ENCODE measurements at places on chromosomes 3 and 15. TPM values are rescaled to one million over a fixed set of nuclear protein-coding genes. Genes with fewer than 3 reads are reported as not detected.

- no peak for DNase-seq
These were observed 69.3 kb upstream of the AGBL1 start for GRCh38 chr15:86010398-86010797.

DNA sequence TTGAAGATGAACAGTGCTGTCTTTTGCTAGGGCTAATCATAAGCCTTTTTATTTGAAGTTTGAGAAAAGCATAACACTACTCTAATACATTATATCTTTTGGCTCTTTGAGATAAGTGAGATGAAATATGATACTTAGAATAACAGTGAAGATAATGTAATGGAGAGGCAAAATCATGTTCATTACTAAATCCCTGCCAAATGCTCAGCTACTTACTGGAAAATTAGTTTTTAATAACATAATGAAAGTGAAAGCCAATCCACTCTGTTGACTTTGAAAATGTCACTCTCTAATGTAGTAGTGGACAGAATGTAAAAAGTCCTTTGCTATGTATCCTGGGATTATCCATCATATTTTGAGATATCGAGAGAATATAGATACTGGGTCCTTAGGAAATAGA, 35.9 kb upstream of the MYH15 start:
- DNase-seq: no peak

DNA sequence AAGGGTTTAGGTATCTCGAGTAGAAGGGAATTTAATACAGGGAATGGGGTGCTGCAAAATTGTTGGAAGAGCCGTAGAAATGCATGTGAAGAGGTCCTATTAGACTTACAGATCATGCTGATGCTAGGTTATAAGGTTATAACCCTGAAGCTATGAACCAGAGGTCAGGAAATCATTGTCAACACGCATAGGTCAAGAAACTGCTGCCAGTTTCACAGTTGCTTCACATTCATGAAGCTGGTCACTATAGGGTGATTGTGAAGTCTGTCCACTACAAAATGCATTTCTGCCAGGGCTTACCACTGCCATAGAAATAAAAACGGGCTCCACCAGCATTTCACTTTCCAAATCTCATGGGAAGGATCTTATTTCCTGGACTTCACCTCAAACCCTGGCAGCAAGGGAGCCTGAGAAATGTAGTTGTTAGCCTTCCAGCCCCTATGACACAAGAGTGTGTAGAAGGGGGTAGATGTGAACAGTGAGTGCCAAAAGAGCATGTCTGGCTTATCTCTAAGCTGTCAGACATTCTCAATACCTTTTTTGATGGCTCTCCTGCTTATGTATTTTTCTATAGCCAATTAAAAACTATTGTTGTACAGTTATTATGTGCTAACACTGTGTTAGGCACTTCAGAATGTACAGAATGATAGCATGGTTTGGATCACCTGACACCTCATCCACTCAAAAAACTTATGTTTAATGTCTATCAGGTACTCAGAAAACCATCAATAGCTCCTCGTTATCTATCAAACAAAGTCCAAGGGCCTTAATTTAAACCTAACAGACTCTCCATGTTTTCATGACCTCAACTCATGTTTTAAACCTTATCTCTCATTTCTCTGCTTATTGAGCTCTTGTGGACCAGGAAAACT, 148.3 kb upstream of the TSC22D2 start:
- DNase-seq: no peak

- DNase-seq: no peak
These were observed 21.4 kb downstream of the FEM1B start for GRCh38 chr15:68298882-68299381.

DNA sequence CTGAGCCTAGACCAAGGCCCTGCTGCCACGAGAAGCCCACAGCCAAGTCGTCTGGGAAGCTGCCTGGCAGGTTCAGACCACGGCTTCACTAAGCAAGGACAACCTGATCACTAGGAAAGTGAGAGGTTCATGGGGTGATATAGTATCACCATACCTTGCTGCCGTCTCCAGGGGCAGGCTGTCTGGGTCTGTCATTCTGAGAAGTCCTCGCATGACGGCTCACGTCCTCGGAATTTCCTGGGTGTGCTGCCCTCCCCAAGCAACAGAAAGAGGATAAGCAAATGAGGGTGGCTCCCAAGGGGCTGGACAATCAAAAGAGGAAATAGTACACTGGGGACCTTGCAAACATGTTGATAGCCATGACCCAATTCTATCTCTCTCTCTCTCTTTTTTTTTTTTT, 207.4 kb upstream of the IGF1R start:
- DNase-seq: no peak

DNA sequence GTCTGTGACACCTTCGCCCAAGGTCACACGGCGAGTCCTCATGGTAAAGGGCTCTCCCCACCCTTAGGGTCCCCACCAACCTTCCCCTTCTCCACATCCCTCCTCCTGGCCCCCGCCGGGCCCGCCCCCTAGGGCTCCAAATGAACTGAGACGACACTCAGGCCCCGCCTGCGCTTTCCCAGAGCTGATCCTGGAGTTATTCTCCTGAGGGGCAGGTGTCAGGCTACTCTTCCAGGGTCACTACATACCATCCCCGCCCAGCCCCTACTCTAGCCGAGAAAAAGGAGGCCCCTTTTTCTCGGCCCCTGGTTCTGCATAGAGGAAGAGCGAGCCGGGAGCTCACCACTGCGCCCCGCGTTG, 292 bp downstream of the USP4 start:
- no peak for DNase-seq

GRCh38 chr15:62758126-62758951, 284.2 kb upstream of the TPM1 start:
- no peak for DNase-seq

GRCh38 chr15:23038726-23039142, 635 bp downstream of the TUBGCP5 start:
- DNase-seq: no peak

- no peak for DNase-seq
These were observed 37.8 kb downstream of the PTH1R start for GRCh38 chr3:46915297-46915822.

DNA sequence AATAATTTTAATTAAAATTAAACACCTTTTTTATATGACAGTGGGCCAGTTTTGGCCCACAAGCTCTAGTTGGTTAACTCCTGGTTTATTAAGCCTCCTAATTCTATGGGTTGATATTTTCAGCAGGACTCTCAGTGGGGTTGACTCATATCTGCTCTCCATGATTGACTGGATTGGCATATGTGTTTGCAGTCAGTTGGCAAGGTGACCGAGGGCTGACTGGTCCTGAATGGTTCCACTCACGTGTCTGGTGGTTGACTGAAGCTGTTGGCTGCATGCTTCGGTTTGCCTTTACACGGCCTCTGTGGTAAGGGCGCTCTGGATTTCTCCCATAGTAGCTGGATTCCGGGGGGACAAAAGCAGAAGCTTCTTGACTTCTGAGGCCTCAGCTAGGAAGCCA, 65.3 kb upstream of the ZNF280D start:
- no peak for DNase-seq

GRCh38 chr3:107794664-107795443, 272.1 kb downstream of the BBX start:
- DNase-seq: no peak

DNA sequence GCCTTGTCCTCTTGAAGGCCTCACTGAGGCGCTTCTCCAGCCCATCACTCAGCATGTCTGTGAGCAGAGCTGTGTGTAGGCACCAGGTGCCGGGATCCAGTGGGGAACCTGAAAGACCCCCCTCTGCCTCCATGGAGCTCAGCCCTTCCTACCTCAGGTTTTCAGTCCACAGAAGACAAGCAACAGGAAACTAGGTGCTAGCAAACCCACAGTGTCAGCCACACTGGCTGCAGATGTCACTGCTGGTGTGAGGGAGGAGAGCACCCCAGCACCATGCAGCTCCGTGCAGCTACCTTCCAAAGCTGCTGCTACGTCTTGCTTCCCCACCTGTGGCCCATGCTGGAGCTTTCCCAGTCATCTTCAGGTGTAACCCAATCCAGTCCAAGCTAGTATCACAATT, 17.9 kb downstream of the PSTPIP1 start:
- no peak for DNase-seq

SCN11A gene
- 0.14 TPM for total RNA-seq

EFCAB12 gene
- 1.0 TPM for total RNA-seq

CCDC54 gene
- total RNA-seq: not detected

SAMMSON gene
- not detected for total RNA-seq

GCSAM gene
- 1.00 TPM for total RNA-seq

CLDN18 gene
- total RNA-seq: not detected

P2RY12 gene
- total RNA-seq: not detected

SLC51B gene
- not detected for total RNA-seq

All from natural killer cell treated with Interleukin-12 subunit alpha and Interleukin-12 subunit beta and Interleukin-15 and Interleukin-18, amount 100 ng/mL, for 72 hours (primary cell).